Right cardiac atrium (tissue), 5 donors: ENCODE measurements at places on chromosomes 6 and 20. TPM values are rescaled to one million over a fixed set of nuclear protein-coding genes. Genes with fewer than 3 reads are reported as not detected.

- DNase-seq = no peak
Measured at GRCh38 chr6:16108419-16108818, 20.5 kb upstream of the MYLIP start.

GRCh38 chr6:89243331-89243629 lies 26.1 kb upstream of the GABRR1 start:
- DNase-seq = no peak

DNA sequence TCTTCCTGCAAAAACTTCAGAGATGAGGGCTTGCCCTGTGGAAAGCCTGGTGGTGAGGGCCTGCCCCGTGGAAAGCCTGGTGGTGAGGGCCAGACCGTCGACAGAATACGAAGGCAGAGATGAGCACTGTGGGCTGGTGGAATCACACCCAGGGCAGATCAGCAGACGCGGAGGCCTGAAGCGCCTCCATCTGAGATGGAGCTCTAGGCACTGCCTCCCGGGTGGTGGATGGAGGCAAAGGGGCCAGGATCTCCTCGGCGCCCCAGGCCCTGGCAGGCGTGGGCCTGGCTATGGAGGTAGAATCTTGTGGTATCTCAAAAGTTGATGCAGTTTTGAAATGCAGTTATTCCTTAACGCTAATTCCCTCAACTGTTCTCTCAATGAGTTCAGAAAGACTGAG lies 104.8 kb downstream of the PSMB1 start:
- DNase-seq = no peak

- no peak for DNase-seq
Measured at GRCh38 chr6:10416863-10417641, 2.2 kb upstream of the TFAP2A start.

DNA sequence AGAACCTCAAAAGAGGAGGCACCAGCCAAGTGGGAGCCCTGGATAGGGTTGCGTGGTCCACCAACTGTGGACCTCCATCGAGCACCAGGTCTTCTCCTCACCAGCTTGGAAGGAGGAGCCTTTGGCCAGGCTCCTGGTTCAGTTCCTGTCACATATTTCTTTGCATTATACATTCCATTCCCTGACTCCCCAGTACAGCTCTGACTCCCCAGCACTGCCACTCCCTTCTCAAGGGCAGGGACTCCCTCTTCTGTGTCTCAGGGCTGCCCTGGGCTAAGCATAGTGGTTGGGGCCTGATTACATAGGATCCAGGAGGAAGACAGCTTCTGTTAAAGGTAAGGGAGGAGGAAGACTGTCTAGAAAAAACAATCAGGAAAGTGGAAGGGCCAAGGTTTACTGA lies 91.1 kb downstream of the MRPL14 start:
- no peak for DNase-seq

DNA sequence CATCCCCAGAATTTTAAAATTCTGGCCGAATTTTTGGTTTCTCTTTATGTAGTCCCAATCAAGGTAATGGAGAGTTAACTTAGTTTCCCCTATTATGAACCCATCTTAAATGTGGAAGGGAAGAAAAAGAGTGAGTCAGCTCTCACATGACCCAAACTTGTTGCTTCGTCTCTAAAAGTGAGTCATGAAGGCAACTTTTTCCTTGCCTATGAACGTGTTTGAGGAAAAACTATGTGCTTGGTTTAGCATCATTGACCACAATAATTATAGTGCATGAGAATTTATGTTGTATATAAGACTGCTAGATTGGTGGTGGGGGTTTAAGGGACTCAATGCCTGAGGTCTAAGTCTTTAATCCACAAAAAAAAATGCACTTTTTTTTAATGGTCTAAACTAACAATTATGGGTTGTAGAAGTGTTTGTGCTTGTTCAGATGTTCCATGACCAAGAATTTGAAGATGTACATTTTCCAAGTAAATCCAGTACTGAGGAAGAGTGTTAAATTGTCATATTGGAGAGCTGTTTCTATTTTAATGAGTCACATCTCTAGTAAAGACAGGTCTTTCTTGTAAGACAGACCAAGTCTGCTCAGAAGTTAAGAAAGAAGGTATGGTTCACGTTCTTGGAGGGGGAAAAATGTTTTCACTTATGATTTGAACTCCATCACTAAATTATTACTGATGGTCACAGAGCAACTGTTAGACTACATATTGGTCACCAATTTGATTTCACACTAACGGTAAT lies 409.9 kb upstream of the MARCKS start:
- DNase-seq = no peak

DNA sequence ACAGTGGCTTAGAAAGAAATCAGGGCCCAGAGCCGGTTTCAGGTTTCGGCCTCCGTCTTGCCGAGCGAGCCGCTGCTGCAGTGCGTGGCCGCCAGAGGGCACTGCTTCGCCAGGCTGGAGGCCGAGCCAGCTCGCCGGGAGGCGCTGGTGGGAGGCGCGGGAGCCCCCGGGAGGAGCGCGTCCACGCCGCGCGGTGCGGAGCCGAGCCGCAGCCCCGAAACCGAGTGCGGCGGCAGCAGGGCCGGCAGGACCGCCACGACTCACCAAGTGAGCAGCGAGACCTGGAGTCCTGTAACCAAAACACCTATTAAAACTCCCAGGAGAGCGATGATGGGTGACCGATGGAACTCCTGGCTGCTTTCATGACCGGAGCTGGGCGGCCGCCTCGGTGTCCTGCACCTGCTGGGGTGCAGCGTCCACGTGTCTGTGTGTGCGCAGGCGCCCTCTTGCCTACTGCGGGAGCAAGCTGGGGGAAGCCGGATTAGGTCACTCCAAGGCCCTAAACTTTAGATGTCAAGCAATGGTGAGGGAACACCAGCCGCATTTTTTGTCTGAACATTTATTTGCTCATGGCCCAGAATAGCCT lies 186.9 kb upstream of the UST start:
- DNase-seq = peak; percentile 92

- no peak for DNase-seq
Measured at GRCh38 chr6:30711758-30712380, 5.2 kb downstream of the MDC1 start.

PDE7B gene
- polyA plus RNA-seq = 2.9 TPM

PPARD gene
- polyA plus RNA-seq = 21.2 TPM

EBF4 gene
- 4.8 TPM for polyA plus RNA-seq

CCND3 gene
- polyA plus RNA-seq = 72.1 TPM

NKAIN4 gene
- polyA plus RNA-seq = not detected
